ENCODE measurements at places on chromosomes 6 and 20. TPM values are rescaled to one million over a fixed set of nuclear protein-coding genes. Genes with fewer than 3 reads are reported as not detected.

GRCh38 chr6:40587240-40588069 lies at the start of gene LRFN2:
LRFN2 (minus strand) TSS chr6:40587364.
- DNase-seq: peak; percentile 69

DNA sequence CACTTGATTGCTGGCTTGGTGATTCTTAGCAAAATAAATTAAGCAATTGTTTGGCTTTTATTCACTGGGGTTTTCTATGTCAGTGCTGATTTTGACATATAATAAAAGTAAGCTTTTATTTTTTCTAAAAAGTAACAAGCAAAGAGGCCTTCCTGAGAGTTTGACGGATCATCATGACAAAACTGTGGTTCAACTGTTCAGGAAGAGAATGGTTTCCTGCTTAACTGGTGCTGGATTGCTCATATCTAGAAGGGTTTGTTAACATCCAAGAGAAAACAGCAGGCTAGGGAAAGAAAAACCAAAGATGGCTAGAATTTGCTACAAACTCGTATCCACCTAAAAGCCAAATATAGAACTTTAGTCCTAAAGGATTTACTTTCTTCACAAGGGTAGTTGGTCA lies 21.2 kb downstream of the SERPINB1 start:
- peak; percentile 46 for DNase-seq

DNA sequence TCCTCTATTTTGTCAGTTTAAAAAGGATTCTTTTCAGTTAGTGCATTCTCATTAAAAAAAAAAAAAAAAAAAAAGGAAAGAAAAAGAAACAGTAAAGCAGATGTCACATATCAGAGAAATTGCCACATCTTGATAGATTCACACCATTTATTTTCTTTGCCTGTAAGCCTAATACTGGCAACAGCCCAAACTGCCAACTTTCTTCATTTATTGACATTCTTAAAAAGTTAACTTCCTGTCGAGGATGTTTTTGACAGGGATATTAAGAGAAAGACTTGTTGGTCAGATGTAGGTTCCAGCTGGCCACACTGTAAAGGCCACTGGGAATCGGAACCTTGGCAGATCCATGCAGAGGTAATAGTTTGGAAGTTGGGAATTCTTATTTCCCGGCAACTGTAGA lies 332.6 kb downstream of the NRN1 start:
- DNase-seq: peak; percentile 77

DNA sequence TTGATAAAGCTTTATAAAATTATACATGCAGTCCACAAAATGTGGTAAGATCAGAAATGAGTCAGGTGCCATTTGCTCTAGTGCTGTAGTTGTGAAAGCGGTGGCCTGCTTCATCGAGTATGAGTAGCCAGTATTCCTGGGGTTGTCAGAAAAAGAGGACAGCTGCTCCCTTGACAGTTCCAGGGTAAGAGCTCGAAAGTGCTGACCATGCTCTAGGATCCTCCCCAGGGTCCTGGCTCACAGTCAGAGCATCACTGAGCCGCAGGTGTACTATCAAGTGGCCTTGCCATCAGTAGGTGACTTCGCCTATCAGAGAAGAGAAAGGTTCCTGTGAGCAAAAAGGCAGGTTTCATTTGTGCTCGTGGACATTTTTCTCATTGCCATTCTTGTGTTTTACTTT lies 3.6 kb downstream of the BTBD3 start:
- DNase-seq: no peak

DNA sequence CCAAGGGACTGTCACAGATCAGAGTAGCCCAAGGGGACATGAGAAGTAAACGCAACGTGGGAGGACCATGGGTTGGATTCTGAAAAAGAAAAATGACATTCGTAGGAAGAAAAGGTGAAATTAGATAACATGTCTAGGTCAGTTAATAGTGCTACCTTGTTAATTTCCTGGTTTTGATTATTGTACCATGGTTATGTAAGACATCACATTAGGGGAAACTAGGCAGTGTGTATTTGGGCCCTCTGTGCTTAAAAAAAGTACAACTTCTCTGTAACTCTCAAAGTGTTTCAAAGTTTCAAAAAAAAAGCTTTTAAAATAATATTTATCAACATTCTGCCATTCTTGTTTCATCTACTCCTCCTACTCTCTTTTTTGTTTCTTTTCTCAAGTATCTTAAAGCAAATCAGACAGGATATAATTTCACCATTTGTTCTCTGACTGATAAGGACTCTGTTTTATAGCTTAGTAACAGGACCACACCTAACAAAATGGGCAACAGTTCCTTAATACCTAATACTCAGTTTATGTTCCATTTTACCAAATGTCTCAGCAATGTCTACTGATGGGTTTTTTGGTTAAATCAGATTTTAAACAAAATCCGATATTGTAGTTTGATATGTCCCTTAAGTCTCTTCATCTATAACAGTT lies 97.1 kb upstream of the PLCB4 start:
- no peak for DNase-seq

ZC3H12D gene
- total RNA-seq: under 0.01 TPM

GRCh38 chr6:31472259-31472658 lies 25.7 kb upstream of the MICB start:
- DNase-seq: no peak

DNA sequence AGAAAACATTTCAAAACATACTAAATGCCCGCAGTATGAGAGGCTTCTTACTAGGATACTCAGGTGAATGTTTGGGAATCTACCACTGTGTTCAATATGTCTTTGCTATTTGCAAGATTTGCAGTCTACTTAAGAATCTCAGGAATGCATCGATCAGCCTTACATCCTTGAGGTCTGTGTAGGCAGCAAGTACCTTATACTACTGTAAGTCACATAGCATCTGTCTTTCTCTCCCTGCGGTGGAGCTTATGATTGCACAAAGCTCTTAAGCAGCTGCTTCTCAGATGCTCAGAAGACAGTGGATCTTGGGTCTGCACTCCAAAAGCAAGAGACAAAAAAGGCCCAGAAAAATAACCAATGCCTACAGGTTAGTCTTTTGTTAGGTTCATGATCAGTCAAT lies 21.4 kb downstream of the PCSK2 start:
- DNase-seq: no peak

- no peak for DNase-seq
Observed at GRCh38 chr20:43960231-43960630, 45.6 kb downstream of the TOX2 start.

C6orf15 gene
- not detected for total RNA-seq

DNA sequence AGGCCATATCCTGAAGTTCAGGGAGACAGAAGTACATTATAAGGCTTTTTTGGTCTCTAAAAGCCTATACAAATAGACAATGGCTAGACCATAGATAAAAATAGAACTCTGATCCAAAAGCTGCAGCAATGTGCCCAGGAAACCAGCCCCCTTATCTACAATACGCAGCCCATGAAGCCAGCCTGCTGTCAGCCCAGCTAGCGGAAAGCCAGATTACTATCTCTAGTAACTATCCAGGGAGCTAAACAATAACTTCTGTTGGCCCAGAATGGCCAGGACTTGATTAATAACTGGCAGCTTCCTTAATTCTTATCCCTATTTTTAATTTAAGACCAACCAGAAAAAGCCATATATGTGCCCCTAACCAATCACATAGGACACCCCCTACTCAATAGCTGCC lies 160.4 kb upstream of the SMLR1 start:
- no peak for DNase-seq

GRCh38 chr6:31579546-31580437 lies 2.4 kb downstream of the LTB start:
- DNase-seq: no peak

- no peak for DNase-seq
Observed at GRCh38 chr6:36493319-36493718, 50.5 kb downstream of the KCTD20 start.

CBLN4 gene
- not detected for total RNA-seq

DNA sequence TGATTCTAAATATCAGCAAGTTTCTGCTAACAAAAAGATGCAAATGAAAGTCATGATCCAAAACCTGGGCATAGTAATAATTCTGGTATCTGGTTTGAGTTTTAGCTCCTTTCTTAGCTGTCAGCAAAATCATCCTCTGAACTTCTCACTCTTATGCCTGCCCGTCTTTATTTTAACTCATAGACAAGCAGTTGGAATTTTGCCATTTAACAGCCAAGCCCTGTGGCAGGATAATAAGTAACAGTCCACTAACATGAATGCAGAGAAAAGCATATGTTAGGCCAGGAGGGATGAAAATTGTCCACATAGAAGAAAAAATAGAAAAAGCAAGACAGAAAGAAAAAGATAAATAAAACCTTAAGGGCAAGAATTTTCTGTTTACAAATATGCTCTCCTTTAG lies 170.0 kb upstream of the LAMA2 start:
- no peak for DNase-seq

GRCh38 chr20:7908905-7909304 lies 31.4 kb downstream of the HAO1 start:
- DNase-seq: no peak

DNA sequence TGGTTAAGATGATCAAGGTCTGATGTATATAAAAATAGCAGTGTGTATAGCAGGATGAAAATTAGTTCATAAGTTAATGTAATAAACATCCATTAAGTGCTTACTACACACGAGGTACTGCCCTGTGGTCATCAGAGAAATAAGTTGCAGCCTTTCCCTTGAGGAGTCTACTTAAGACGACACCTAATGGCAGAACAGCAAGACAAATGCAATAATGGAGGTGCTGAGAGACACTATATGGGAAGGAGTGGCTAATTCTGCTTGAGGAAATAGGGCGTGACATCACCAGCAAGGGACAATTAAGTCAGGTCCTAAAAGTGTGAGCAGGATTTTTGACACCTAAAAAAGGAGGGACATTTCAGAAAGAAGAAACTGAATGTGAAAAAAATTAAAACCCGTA lies 75.2 kb downstream of the BACH2 start:
- no peak for DNase-seq

PSORS1C2 gene
- not detected for total RNA-seq

- DNase-seq: no peak
Observed at GRCh38 chr6:12075067-12075563, 63.0 kb downstream of the HIVEP1 start.

LY6G6F gene
- not detected for total RNA-seq
